CD4-positive, alpha-beta T cell (primary cell): ENCODE measurements at places on chromosomes 4 and X. TPM values are rescaled to one million over a fixed set of nuclear protein-coding genes. Genes with fewer than 3 reads are reported as not detected.

DNA sequence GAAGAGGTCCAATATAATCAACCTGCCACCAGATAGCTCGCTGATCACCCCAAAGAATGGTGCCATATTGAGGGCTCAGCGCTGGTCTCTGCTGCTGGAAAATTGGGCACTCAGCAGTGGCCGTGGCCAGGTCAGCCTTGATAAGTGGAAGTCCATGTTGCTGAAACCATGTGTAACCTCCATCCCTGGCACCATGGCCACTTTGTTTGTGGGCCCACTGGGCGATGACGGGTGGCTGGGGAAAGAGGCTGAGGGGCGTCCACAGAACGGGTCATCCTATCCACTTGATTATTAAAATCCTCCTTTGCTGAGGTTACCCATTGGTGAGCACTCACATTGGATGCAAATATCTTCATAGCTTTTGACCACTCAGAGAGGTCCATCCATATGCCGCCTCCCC lies 7.7 kb downstream of the F8A2 start:
- H3K27ac ChIP-seq: no peak overlapping the region
- H3K36me3 ChIP-seq: no peaks in the 10 kb centered on the region
- DNase-seq: no peak

DNA sequence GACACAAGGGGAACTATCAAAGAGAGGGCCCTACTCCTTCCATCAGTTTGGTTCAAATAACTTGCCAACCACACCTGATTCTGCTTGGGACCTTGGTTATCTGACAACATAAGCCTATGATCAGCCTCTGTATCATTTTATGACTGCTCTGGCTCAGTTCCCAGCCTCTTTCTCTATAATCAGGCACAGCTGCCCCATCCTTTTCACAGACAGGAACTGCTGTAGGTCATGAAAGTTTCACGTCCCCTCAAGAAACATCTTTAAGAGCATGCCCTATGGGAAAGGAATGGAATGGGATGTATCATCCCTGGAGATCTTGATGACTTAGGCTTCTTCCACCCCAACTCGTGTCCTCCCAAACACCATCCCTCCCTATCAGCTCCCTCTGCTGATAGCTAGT lies 243.4 kb downstream of the AR start:
- no peak overlapping the region for H3K27ac ChIP-seq
- H3K4me1 ChIP-seq: no peaks in the 10 kb centered on the region
- H3K36me3 ChIP-seq: no peaks in the 10 kb centered on the region
- H3K4me3 ChIP-seq: no peak overlapping the region
- no peaks in the 10 kb centered on the region for H3K27me3 ChIP-seq

DNA sequence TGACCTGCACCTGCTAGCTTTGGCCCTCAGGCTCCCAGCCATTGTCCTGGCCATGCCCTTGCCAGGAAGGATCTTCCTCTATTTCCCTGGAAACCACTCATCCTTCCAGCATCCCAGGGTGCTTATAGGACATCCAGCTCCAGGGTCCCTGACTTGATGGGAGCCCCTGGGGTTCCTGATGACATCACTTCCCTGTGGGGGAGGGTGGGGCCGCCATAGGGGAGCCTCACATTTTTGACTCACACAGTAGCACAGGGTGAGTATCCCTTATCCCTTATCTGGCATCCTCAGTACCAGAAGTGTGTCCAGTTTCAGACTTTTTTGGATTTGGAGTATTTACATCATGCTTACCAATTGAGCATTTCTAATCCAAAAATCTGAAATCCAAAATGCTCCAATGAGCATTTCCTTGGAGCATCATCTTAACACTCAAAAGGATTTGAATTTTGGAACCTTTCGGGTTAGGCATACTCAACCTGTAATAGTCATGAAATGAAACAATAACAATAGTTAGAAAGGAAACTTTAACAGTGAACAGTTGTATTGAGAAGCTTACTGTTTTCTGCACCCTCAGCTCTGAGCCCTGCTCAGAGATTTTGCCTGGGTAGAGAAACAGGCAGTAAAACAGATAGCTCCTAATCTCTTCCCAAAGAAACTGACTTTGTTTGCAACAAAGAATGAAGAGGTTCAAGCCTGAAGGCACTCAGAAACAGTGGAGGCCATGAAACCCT lies 22.1 kb downstream of the TNIP2 start:
- H3K27ac ChIP-seq: no peak overlapping the region
- no peaks in the 10 kb centered on the region for H3K4me1 ChIP-seq
- H3K36me3 ChIP-seq: peaks cover 39% of the 10 kb centered on the region
- no peaks in the 10 kb centered on the region for H3K27me3 ChIP-seq
- H3K4me3 ChIP-seq: no peak overlapping the region
- no peak for DNase-seq

DNA sequence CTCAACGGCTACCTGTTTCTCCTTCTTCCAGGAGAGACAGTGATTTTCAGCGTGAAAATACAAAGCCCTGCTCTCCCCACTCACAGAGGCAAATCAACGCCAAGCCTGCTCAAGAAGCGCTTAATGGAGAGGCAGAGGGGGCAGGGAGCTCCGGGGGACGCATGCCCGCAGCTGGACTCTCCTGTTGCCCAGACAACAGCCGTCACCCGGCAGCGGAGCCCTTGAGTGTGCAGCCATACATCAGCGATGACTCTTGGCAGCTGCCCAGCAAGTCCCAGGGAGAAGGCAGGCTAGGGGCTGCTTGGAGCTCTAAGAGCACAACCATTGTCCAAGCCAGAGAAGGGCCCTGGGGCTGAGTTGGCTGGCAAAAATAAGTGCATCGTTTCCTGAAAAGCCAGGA lies 71.0 kb upstream of the AFAP1 start:
- no peak overlapping the region for H3K27ac ChIP-seq
- no peaks in the 10 kb centered on the region for H3K4me1 ChIP-seq
- H3K27me3 ChIP-seq: no peaks in the 10 kb centered on the region
- H3K36me3 ChIP-seq: no peaks in the 10 kb centered on the region
- H3K4me3 ChIP-seq: no peak overlapping the region

The MAGEA6 gene
- not detected for total RNA-seq

The MAGEB1 gene
- not detected for total RNA-seq

The MAGEA9B gene
- not detected for total RNA-seq

DNA sequence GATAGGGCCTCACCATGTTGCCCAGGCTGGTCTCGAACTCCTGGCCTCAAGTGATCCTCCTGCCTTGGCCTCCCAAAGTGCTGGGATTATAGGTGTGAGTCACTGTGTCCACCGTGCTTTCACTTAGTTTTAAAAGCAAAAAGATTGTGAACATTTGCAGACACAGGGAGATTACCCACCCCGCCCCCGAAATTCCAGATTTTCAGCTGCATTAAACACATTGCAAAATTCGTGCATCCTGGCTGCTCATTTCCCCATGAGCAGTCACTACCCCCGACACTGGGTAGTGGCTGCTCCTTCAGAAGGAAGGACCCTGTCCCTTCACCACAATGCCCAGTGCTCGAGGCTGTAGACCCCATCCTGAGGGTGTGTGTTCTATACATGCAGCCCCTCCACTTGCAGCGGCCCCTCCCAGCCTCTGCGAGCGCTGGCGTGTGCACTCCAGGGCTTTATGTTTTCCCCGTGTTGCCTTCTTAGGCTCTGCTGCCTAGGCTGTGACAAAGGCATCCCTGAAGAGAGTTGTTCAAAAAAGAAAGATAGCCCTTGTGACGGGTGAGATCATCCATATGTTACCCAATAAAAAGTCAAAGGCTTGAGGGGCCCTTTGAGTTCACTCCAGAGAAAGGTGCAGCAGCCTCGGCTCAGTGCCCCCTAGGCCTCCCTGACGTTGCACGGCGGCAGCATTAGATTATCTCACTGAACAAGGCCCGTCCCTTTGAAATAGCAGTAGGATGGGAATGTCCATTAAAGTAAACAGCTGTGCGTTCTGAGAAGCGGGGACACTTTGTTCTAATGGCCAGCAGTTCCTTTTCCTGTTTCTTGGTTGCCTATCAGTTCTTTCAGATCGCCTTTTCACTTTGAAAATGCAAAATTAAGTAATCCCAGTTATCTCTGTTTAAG lies 71.6 kb downstream of the SHROOM2 start:
- H3K27ac ChIP-seq: no peak overlapping the region
- no peaks in the 10 kb centered on the region for H3K36me3 ChIP-seq
- DNase-seq: no peak

GRCh38 chr4:138428611-138429010 lies 186.5 kb upstream of the SLC7A11 start:
- H3K4me1 ChIP-seq: no peaks in the 10 kb centered on the region
- H3K36me3 ChIP-seq: no peaks in the 10 kb centered on the region
- no peak overlapping the region for H3K4me3 ChIP-seq
- no peaks in the 10 kb centered on the region for H3K27me3 ChIP-seq
- no peak for DNase-seq

The CFI gene
- total RNA-seq: not detected

The OCIAD1 gene
- total RNA-seq: 89.9 TPM

GRCh38 chrX:153924149-153924861 lies 1.8 kb downstream of the ARHGAP4 start:
- peak overlapping the region; percentile 83 for H3K4me3 ChIP-seq
- H3K4me1 ChIP-seq: peaks cover 68% of the 10 kb centered on the region
- peak; percentile 72 for DNase-seq
- peak overlapping the region; percentile 58 for H3K27ac ChIP-seq

GRCh38 chr4:11166606-11167005 lies 262.1 kb downstream of the HS3ST1 start:
- no peak for DNase-seq
- H3K27me3 ChIP-seq: no peaks in the 10 kb centered on the region
- H3K4me1 ChIP-seq: no peaks in the 10 kb centered on the region
- no peaks in the 10 kb centered on the region for H3K36me3 ChIP-seq
- no peak overlapping the region for H3K27ac ChIP-seq

The CENPVL2 gene
- not detected for total RNA-seq

DNA sequence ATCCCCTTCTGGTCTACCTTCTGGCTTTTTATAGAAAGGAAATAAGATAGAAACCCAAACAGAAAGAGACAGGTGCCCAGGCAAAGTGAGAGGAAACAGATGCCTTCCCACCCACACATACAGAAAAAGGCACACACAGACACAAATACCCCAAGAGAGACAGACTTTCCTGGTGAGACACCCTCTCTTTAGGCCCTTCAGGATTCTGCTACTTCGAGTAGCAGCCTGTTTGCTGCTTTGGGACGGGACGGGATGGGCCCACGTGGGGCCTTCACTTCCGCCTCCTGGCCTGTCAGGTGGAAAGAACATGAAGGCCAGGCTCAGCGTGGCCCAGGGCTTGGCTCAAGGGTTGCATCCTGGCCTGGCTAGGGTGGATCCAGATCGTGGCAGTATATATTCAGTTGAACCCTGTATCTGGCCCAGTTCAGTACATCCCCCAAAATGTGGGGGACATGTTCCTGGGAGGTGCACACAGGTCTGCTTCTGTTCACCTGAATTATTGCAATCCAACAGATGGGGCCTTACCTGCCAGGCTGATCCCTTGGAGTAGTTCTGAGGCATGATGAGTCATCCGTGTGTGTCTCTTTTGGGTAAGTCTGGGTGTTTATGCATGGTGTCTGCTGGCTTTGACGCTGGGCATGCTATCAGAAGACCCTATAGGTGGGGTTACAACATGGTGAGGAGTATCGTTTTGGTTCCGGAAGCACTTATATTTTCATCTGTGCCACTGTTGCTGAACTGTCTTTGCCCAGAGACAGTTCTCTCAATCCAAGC lies 2.4 kb downstream of the ZNF275 start:
- DNase-seq: peak; percentile 6
- H3K27ac ChIP-seq: no peak overlapping the region
- peaks cover 2% of the 10 kb centered on the region for H3K27me3 ChIP-seq
- H3K36me3 ChIP-seq: peaks cover 25% of the 10 kb centered on the region
- H3K4me1 ChIP-seq: peaks cover 43% of the 10 kb centered on the region

DNA sequence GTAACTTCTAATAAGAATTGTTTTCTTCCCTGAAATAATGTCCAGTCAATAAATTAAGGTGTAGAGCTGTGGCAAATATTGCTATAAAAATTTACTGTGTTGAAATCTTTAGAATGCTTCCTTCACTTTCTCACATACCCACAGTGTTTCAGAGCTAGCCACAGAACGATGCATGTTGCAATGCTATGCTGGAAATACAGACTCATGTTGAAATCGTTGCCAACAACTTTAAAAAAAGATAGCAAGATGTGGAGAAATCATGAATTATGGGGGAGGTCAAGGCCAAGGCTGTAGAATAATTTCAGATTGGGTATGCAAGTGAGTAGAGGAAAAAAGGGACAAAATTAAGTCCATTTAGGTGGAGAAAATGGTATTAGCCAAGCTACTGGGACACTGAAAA lies 204.8 kb downstream of the VEGFC start:
- H3K27ac ChIP-seq: no peak overlapping the region
- H3K4me3 ChIP-seq: no peak overlapping the region
- H3K4me1 ChIP-seq: no peaks in the 10 kb centered on the region
- no peaks in the 10 kb centered on the region for H3K36me3 ChIP-seq
- no peak for DNase-seq

DNA sequence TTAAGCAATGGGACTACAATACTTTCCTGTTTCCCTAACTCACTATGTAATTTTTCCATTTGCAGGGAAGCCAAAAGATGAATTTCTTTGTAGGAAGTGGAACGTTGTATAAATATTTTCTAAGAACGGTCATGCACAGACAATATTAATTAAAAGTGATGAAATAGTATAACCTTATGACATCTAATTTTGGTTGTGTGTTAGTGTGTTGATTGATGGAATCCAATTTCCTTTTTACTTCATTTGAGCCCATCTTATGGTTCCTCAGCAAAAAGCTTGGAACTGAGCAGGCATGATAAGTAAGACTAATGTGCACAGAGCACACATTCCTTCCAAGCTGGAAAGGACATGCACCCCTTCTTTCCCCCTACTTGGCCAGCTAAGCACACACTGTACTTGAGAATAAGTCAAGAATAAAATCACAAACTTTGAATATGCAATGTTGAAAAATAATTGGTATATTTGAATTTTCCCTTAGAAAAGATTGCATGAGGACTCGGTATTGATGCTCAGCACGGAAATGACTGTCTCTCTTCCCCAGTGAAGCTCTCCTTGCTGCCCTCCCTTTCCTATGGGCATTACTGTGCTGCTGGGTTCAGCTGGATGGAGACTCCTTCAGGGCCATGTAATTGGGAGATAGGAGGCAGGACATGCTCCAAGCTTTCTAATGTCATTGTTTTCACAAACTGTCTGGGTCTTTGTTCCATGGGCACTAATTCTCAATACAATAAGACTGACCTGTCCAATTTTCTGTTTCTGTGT lies 19.2 kb upstream of the PDLIM3 start:
- no peak for DNase-seq
- H3K27me3 ChIP-seq: no peaks in the 10 kb centered on the region
- H3K4me3 ChIP-seq: no peak overlapping the region

- H3K27me3 ChIP-seq: peaks cover 75% of the 10 kb centered on the region
- H3K36me3 ChIP-seq: no peaks in the 10 kb centered on the region
- no peak for DNase-seq
- H3K27ac ChIP-seq: no peak overlapping the region
Measured at GRCh38 chr4:112519689-112520597, 4.0 kb upstream of the NEUROG2 start.
